ENCODE measurements at places on chromosomes 16 and 17.
A peak's percentile ranks its signal among the peaks of the same experiment; 100 is the strongest.

GRCh38 chr16:8924214-8924613 is 39.5 kb downstream of the USP7 start:
- no peak for DNase-seq

- DNase-seq = no peak
These were observed 102.9 kb downstream of the HIC1 start for GRCh38 chr17:2157675-2158395.

DNA sequence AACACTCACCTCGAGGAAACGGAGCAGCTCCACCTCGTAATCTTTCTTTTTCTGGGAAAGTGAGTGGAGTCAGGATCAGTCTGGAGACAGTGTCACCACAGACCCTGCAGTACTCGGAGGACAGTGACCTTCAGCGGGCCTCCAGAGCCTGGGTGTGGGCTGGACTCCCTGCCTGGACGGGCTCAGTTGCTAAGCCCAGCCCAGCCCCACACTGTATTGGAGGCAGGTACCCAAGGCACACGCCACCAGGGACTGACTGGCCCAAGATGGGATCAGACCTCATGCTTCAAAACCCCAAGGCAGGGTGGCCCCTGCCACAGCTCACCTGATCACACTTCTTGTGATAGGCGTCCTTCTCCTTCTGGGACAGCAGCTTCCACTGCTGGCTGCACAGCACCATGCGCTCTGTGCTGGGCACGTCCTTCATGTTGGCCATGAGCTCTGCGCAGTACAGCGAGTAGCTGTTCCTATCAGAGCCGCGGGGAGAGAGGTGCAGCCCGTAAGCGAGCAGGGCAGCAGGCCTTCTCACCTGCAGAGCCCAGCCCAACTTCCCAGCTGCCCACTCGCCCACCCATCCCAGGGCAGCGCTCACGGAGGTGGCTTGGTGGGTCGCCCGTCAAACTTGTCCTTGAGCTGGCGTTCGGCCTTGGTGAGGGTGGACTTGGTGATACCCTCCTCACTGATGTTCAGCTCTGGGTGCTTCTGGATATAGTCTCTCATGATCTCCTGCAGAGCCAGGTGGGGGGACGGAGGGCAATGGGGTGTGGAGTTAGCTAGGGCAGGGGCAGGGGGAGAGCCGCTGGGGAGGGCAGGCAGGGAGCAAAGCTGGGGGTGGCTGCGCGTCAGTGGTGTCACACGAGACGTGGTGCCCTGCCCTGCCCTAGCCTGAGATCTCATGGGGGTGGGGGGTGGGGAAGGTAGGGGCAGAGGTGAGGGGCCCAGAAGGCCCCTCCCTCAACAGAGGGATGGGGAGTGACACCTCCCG is 7.9 kb downstream of the UBTF start:
- DNase-seq = no peak

DNA sequence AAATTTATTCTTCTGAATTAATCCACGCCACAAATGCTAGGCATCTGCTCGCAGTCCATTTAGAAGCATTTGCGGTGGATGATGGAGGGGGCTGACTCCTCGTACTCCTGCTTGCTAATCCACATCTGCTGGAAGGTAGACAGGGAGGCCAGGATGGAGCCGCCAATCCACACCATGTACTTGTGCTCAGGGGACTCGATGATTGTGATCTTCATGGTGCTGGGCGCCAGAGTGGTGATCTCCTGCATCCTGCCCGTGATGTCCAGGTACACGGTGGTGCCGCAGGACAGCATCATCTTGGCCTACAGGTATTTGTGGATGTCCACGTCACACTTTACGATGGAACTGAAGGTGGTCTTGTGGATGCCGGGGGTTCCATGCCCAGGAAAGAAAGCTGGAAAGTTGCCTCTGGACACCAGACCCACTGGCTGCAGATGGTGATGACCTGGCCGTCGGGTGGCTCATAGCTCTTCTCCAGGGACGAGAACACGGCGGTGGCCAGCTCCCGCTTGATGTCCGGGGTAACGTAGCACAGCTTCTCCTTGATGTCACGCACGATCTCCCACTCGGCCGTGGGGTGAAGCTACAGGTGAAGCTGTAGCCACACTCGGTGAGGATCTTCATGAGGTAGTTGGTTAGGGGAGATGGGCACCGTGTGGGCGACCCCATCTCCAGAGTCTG is 7.5 kb upstream of the HEATR3 start:
- DNase-seq = no peak

GRCh38 chr16:31118223-31119155 is 1.0 kb downstream of the KAT8 start:
- peak; percentile 50 for DNase-seq

- peak; percentile 82 for DNase-seq
These were observed 16.1 kb downstream of the CCR7 start for GRCh38 chr17:40548982-40549685.

DNA sequence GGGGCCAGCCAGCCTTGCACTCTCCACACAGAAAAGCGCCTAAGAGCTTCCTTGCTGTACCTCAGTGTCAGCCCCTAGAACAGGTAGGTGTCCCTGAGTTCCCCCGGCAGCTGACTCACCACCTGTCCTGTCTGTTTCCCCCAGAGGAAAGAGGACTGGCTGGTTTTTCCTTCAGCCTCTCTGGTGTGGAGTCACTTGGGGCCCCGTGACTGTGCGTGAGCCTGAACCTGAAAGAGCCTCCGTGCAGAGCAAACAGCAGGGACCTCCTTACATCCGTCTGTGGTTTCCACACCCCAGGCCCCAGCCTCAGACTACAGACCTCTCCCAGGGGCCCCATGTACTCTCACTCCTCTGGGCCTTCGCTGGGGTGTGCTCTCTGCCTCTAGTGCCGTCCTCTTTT is 87.8 kb downstream of the GNAO1 start:
- DNase-seq = no peak

- DNase-seq = no peak
These were observed 331.0 kb upstream of the PSMD7 start for GRCh38 chr16:73965591-73965990.

GRCh38 chr17:48241131-48241591 is 133.6 kb downstream of the SNX11 start:
- peak; percentile 34 for DNase-seq

DNA sequence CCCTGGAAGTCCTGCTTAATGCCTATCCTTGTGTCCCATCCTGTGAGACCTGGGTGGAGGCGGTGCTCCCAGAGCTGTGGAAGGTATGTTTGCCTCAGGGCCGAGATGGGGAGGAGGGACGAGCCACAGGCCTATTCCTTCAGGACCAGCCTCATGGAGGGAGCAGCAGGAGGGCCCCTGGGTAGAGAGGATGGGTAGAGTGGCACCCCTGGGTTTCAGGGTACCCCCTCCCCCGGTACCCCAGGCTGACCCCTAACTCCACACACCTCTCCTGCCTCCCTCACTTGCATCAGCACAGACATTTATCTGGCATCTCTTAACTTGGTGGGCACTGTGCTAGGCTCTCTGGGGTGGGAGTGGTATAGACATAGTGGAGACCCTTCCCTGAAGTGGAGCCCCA is 7.1 kb downstream of the ASB16 start:
- DNase-seq = no peak

DNA sequence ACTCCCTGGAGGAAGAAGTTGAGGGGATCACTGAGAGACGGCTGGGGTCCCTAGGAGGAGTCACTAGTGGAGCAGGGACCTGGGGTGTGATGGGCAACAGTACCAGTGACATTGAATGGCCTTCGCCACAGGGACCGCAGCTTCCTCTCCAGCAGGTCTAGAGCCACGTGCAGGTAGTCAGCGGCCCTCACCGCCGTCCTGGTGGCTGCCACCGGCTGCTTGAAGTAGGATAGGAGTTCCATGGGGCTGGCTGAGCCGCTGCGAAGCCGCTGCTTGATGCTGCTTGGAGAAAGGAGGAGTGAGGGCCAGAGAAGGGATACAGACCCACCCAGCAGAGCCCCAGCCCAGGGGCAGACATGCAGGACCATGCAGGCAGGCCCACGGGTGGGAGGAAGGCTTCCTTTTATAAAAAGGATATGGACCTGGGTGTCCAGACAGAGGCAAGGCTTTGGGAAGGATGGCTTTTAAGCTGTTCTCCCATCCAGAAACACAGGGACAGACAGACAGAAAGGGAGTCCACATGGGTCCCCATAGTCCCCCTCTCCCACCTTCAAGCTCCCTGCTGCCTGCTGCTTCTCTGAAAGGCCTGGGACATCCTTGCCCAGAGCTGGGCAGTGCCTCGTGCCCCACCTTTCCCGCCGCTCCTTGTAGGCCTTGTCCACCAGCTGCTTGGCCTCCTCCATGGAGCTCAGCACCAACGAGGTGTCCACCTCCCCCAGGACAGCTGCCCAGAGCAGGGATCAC is 827 bp downstream of the MPO start:
- DNase-seq = no peak

DNA sequence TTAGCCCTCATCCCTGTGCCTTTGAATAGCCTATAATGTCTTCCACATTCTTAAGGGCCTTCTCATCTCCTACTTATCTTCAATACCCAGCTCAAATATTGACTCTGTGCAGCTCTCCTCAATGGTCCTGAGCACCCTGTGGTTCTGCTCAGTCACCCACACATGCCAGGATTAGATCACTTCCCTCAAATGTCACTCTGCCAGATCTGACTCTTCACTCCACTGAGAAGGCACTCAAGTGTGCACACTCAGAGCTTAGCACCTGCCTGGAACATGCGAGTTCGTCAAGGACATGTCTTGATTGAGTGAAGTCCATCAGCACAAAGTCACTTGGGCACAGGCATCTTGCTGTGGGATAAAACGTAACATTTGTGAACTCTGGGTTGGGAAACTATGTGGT is 404.8 kb downstream of the CDH13 start:
- DNase-seq = no peak

DNA sequence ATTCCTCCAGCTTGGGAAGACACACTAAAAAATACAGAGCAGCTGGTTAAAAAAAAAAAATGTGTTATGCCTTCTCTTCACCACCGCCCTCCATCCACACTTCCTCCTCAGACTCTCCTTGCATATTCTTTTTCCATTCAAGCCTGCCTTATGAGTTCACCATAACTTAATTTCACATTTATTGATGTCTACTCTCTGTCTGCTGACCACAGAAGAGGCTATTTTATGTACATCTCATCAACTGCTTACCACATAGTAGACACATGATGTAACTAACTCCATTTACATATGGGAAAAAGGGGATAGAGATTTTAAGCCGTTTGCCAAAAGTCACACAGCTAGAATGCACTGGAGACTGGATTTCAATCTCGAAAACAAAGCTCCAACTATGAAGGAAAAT is 409.8 kb downstream of the CDH11 start:
- no peak for DNase-seq

GRCh38 chr17:79721993-79722671 is 8.6 kb upstream of the ENPP7 start:
- DNase-seq = no peak

- peak; percentile 78 for DNase-seq
These were observed 39.7 kb downstream of the USP10 start for GRCh38 chr16:84739349-84740124.

DNA sequence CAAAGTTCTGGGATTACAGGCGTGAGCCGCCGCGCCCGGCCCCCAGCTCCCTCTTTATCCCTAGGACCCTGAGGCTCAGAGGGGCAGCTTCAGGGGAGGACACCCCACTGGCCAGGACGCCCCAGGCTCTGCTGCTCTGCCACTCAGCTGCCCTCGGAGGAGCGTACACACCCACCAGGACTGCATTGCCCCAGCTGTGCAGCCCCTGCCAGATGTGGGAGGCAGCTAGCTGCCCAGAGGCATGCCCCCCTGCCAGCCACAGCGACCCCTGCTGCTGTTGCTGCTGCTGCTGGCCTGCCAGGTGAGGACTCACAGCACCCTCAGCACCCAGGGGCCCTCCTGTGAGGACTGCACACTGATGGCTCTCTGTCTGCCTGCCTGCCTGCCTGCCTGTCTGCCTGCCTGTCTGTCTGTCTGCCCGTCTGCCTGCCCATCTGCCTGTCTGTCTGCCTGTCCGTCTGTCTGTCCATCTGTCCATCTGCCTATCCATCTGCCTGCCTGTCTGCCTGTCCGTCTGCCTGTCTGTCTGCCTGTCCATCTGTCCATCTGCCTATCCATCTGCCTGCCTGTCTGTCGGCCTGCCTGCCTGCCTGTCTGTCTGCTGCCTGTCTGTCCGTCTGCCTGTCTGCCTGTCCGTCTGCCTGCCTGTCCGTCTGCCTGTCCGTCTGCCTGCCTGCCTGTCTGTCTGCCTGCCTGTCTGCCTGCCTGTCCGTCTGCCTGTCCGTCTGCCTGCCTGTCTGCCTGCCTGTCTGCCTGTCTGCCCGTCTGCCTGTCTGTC is 5.0 kb downstream of the GCGR start:
- DNase-seq = no peak

GRCh38 chr17:5819921-5820685 is 235.8 kb upstream of the NLRP1 start:
- DNase-seq = no peak

DNA sequence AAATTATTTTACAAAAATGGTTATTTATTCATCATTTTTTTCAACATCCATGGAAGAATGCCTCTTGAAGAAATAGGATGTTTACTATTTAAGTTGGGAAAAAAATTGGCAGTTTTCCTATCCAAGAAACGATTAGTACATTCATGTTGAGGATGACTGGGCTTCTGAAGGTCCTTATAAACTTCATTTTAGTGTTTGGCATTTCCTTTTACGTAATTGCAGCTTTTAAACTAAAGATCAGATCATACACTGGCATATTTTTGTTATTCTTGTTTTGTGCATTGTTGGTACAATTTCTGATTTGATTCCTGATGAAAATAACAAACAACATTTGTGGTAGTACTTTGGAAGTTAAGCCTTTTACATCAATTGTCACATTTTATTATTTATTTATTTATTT is 11.5 kb downstream of the KCNJ16 start:
- no peak for DNase-seq

DNA sequence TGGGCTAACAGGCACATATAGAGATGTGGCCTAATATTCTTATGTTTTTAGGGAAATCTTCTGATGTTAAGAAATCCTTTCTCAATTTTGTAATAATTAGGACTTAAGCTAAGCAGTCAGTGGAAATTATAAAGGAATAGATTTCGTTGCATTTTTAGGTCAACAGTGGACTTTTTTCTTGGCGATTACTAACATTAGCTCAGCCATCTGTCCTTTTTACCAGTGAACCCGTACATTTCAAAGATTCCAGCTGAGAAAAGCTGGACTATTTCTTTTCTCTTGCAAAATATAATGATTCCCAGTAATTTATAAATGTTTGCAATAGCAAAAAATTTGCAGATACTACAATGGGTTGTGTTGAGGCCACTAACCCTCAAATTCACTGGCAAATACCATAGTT is 54.9 kb upstream of the CA10 start:
- no peak for DNase-seq

- no peak for DNase-seq
These were observed 99.0 kb downstream of the CCDC182 start for GRCh38 chr17:57645950-57646665.

DNA sequence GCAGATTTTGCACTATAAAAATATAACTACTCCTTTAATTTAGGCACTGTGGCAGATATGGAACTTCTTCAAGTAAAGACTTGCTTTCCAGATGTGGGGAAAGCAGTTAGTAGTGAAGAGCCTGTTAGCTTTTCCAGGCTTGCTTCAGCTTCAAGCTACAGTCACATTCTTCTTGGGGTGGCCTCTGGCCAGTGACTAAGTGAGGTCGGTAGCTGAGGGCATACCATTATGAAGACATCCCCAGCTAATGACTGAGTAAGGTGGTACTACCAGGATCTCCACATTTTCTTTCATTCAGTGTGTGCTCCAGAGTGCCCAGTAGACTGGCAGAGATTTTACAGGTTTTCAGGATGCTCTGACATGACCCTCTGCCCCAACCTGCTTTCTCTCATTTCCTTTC is 167.1 kb upstream of the KIF2B start:
- DNase-seq = no peak

All from BJ (cell line).